ENCODE measurements at places on chromosomes 7 and 10. TPM values are rescaled to one million over a fixed set of nuclear protein-coding genes. Genes with fewer than 3 reads are reported as not detected.

Gene FOXI2
- 1.2 TPM for polyA plus RNA-seq

Gene CDNF
- polyA plus RNA-seq, result 3.6 TPM

Gene NRCAM
- 27.3 TPM for polyA plus RNA-seq

Gene VWA2
- 2.3 TPM for polyA plus RNA-seq

Gene RSPH10B2
- 1.6 TPM for polyA plus RNA-seq

Gene TMEM130
- 2.8 TPM for polyA plus RNA-seq

Gene LIMK1
- polyA plus RNA-seq, result 21.7 TPM

Gene TRIL
- 51.3 TPM for polyA plus RNA-seq

Gene AMZ1
- 0.63 TPM for polyA plus RNA-seq

Gene DGKB
- 3.6 TPM for polyA plus RNA-seq

Gene SPAG6
- polyA plus RNA-seq, result 1.3 TPM

Gene THNSL1
- polyA plus RNA-seq, result 17.4 TPM

Gene GIMAP7
- 12.4 TPM for polyA plus RNA-seq

Gene THSD7A
- polyA plus RNA-seq, result 86.9 TPM

Gene ASB10
- not detected for polyA plus RNA-seq

Gene FFAR4
- not detected for polyA plus RNA-seq

Gene KCNIP2
- 6.2 TPM for polyA plus RNA-seq

Gene PNLIPRP1
- 0.13 TPM for polyA plus RNA-seq

Gene MEIG1
- 1.4 TPM for polyA plus RNA-seq

Gene IGFBP1
- 0.17 TPM for polyA plus RNA-seq

Gene SPOCK2
- 129 TPM for polyA plus RNA-seq

Gene PLPP4
- polyA plus RNA-seq, result 4.6 TPM

Gene CPA2
- polyA plus RNA-seq, result 0.60 TPM

Gene LIPF
- polyA plus RNA-seq, result 0.47 TPM

Gene DDX21
- 61.4 TPM for polyA plus RNA-seq

Gene OGDHL
- 45.7 TPM for polyA plus RNA-seq

Gene CFAP58
- polyA plus RNA-seq, result 0.47 TPM

Gene ZNF503
- 45.2 TPM for polyA plus RNA-seq

Gene GATAD1
- 68.7 TPM for polyA plus RNA-seq

Gene CHPF2
- polyA plus RNA-seq, result 21.2 TPM

Gene SMC3
- polyA plus RNA-seq, result 109 TPM

Gene EGFR
- polyA plus RNA-seq, result 34.9 TPM

Gene ABCC2
- polyA plus RNA-seq, result 15.2 TPM

Gene GTPBP10
- 35.1 TPM for polyA plus RNA-seq

Gene EXOC6
- 19.3 TPM for polyA plus RNA-seq

Gene METTL27
- 5.1 TPM for polyA plus RNA-seq

Gene TMEM26
- 9.0 TPM for polyA plus RNA-seq

Gene UNCX
- 8.5 TPM for polyA plus RNA-seq

Gene FANK1
- polyA plus RNA-seq, result 13.1 TPM

Gene FAM25C
- polyA plus RNA-seq, result not detected

Gene AKR1E2
- polyA plus RNA-seq, result 12.9 TPM

Gene BUB3
- polyA plus RNA-seq, result 139 TPM

Gene UTF1
- not detected for polyA plus RNA-seq

Gene FGL2
- 56.0 TPM for polyA plus RNA-seq

Gene UBTD1
- polyA plus RNA-seq, result 6.5 TPM

All from left kidney (tissue), 8 donors.